ENCODE measurements at places on chromosomes 13 and 19.

- DNase-seq, result no peak
Measured at GRCh38 chr19:6739883-6740588, 556 bp downstream of the TRIP10 start.

- no peak for DNase-seq
Measured at GRCh38 chr13:52187029-52187423, 27.6 kb upstream of the NEK3 start.

DNA sequence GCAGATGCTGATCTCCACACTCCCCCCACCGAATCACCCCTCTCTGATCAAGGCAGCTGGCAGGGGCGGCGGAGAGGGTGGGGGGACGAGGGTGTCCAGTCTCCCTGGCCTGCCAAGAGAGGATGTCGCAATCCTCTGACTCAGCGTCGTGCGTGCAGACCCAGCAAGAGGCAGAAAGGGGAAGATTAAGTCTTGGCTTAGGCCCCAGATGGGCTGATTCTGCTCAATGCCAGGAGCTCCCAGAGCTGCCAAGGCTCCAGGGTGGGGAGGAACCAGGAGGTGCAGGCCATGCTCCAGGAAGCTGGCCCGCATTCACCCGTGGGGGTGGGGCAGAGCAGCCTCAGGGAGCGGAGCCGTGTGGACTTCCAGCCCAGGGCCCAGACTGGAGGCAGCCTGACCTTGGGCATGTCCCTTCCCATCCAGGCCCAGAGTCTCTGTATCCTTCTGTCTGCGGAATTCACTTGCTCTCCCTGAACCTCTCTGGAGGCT, 6.6 kb upstream of the BCL3 start:
- DNase-seq, result peak; percentile 87

GRCh38 chr19:18428173-18428786, 9.1 kb downstream of the SSBP4 start:
- no peak for DNase-seq

GRCh38 chr19:41564515-41565378, 11.2 kb upstream of the CEACAM21 start:
- DNase-seq, result no peak

DNA sequence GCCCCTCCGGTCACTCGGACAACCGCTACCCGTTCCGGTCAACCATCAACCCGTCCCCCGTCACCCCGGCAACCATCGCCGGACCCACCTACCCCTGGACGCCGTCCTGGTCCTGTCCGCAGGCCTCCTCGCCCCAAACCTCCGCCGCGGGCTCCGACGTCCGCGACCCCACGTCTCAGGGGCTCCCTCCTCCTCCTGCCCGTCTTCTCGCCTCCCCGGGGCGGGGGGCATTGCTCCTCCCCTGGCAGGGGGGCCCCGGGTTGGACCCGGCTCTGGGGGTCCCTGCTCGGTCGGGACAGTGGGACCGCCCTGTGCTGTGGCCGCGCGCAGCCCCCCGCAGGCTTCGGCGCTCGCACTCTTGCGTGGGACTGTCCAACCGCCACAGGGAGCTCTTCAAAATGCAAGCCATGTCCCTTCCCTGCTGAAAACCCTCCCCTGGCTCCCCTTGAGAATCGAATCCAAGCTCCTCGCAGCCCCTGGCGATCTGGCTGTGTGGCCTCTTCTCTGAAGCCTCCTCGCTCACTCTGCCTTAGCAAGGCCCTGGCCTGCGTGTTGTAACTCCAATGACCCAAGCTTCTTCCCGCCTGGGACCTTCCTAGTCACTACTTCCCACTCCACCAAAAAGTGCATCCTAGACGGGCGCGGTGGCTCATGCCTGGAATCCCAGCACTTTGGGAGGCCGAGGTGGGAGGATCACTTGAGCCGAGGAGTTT, 8.4 kb downstream of the EPHX3 start:
- DNase-seq, result peak; percentile 54

DNA sequence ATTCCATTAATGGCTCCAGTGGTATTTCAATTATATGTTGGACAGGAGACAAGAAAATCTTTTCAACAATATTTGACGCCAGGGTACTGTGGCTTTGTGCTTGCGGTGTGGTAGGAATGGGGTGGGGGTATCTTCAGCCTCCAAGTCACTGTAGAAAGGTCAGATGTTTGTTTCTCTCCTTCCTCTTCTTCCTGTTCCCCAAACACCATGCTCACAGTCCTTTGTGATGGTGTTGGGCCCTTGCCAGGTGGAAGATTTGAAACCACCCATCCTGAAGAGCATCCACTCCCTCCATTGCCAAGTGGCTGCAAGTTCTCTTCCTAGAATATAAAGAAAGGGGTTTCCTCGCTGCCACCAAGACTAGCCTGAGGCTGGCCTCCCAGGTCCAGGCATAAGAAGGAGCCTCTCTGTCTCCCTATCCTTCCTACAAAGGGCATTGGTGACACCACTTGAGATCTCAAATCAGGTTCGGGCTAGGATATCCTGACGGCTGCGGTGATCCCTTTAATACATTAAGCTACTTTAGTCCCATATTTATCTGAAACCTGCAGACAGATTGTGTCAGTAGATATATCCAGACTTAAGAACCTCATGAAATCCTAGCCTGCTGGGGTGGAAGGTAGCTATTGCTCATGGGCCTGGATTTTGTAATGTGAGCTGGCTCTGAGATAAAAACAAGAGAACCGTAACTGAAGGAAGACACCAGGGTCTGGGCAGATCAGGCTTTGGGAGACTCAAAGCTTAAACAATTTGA, 64.3 kb upstream of the SIAH3 start:
- DNase-seq, result no peak

- no peak for DNase-seq
Measured at GRCh38 chr13:101835920-101836319, 383.4 kb downstream of the ITGBL1 start.

GRCh38 chr13:29921542-29921941, 71.1 kb upstream of the UBL3 start:
- no peak for DNase-seq

- no peak for DNase-seq
Measured at GRCh38 chr19:436413-436950, 24.4 kb downstream of the SHC2 start.

GRCh38 chr19:54606230-54606629, 12.8 kb downstream of the LILRA1 start:
- no peak for DNase-seq

DNA sequence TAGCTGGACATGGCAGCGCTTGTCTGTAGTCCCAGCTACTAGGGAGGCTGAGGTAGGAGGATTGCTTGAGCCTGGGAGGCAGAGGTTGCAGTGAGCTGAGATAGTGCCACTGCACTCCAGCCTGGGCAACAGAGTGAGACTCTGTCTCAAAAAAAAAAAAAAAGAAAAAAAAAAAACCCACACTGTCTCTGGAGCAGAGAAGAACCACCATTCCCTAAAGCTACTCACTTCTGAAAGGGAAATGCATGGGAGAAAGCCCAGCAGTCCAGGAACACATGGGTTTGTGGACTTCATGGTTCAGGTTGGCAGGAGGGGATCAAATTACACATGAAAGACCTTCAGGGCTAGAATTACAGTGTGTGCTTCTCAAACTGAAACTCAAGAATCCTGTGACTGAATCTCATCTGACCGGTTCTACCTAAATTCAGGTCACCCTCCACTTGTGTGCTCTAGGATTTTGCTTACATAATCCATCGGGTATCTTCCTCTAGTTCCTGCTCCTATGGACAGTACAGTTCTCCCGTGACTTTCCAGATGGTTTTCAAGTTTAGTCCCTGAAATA, 30.2 kb upstream of the CPB2 start:
- DNase-seq, result no peak

GRCh38 chr19:19642506-19643157, 825 bp downstream of the GMIP start:
- no peak for DNase-seq

DNA sequence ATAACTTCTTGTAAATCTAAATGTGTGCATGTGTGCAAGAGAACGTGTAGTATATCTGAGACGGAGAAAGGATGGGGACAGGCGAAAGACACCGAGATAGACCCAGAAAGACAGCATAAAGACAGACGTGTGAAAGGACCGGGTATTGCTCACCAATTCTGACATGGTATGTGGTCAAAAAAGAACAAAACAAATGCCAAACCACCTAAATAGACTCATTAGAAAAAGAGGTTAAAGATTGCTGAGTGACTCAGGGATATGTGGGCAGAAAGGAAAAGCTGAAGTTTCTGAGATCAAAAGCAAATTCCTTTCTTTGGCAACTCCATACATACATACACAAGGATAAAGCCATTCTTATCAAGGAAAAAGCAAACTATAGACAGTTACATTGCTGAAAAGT, 179.7 kb upstream of the TSC22D1 start:
- no peak for DNase-seq

DNA sequence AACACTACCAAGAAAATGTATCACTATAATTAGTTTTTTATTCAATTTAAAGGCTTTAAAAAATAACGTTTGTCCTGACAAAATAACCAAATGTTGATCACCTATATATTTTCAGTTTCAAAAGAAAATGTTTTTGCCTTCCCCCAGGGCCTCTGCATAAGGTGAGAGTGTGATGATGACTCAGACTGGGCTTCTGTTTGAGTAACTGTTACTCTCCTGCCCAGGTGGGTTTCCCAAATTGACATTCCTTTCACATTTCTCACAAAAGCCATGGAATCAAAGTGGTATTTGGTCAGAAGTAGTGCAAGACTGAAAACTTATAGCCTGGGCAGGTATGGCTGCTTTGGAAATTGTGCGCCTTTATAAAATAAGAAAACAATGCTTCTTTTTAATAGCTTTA, 180.6 kb downstream of the COG6 start:
- no peak for DNase-seq

- DNase-seq, result no peak
Measured at GRCh38 chr19:44113784-44114390, 688 bp downstream of the ZNF225 start.

GRCh38 chr13:84096216-84096615, 213.9 kb upstream of the SLITRK1 start:
- DNase-seq, result no peak

- DNase-seq, result no peak
Measured at GRCh38 chr19:15974856-15975255, 26.0 kb downstream of the OR10H4 start.

DNA sequence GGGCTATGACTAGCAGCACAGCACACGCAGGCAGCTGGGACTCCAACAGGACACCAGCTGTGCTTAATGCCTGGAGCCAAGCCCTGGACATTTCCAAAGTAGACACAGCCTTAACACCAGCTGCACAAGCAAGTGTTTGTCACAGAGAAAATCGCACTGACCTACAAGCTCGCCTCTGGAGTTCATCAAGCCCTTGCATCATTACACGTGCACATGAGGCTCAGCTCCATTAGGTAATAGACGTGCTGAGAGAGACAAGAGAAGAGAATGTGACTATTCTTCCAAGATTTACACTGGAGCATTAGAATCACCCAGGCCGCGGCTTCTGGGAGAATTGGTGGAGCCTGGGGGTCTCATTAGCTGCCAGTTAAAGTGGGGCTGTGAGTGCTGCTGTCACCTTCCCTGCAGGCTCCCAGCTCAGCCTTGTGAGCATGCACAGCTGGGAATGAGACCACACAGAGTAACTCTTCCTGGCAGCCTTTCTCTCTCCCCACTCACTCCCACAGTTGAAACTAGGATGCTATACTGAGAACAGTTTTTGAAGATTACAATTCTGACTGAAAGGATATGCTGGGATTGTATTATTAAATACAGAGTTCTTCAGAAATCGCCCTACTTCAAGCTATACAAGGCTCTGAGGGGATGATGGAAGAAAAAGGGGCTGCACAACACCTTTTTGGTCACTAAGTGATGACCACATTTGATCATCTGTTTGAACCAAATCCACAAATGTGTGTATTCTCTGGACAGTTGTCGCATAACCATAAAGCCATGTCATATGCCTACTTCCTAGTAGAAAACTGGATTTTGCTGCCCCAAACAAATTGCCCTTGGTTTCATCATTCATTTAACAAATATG, 10.5 kb downstream of the STOML3 start:
- peak; percentile 2 for DNase-seq

- DNase-seq, result no peak
Measured at GRCh38 chr19:37986048-37986750, 79.2 kb downstream of the SIPA1L3 start.

GRCh38 chr13:97353927-97354675, 79.9 kb upstream of the RAP2A start:
- DNase-seq, result no peak

- no peak for DNase-seq
Measured at GRCh38 chr13:101397742-101398141, 18.6 kb downstream of the NALCN start.

GRCh38 chr13:60165391-60166099, 1.8 kb upstream of the DIAPH3 start:
- DNase-seq, result no peak

GRCh38 chr19:50488389-50489194, 11.9 kb upstream of the GARIN5A start:
- DNase-seq, result no peak

GRCh38 chr13:24313439-24313838, 4.1 kb downstream of the C1QTNF9 start:
- DNase-seq, result no peak

GRCh38 chr19:35204799-35205732, 23.5 kb downstream of the FAM187B start:
- no peak for DNase-seq

DNA sequence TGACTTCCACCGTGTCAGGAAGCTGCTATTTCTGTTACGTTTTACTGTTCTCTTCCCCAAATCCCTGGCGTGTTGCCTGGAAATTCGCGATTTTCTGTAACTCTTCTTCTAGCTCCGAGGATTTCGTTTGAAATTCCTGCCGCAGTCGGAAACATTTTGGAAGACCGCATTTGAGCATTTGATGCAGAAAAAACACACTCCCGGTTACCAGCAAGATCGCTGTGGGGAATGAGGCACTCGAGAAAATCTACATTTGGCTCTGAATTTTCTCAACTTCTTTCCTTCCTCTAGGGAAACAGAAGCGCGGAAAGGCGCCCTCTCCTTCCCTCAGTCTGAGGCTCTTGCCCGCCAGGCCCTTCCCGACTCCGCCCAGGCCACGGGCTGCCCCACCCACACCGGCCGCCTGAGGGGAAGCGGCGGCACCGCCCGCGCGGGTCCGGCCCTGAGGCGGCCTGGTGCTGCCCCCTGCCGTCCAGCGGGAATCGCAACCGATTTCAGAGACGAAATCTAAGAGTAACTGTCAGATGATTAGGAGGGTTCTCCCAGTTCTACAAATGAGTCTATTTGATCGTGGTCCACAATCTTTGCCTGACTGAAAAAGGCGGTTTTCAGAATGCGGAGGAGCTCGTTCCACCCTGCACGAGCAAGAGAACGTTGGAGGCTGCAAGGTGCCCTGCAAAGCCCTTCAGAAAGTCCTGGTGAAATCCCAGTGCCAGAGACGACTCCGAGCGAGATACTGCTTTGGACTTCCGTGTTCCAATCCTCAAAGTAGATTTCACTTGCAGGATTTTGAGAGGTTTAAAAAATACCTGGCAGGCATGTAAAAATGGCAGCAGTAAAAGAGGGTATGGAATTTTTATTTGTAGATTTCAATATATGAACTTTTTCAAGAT, 18.4 kb upstream of the TUBGCP3 start:
- DNase-seq, result peak; percentile 85
